ENCODE measurements at places on chromosomes 3 and 15.

GRCh38 chr3:134766290-134766689 lies 28.8 kb upstream of the EPHB1 start:
- no peak for DNase-seq

- no peak for DNase-seq
Measured at GRCh38 chr3:50202353-50203112, 2.5 kb upstream of the SLC38A3 start.

GRCh38 chr3:46057716-46058115 lies 30.4 kb upstream of the XCR1 start:
- DNase-seq: no peak

GRCh38 chr15:70348581-70349344 lies 251.0 kb upstream of the TLE3 start:
- DNase-seq: peak; percentile 59

GRCh38 chr3:78434801-78435200 lies 1333.0 kb downstream of the ROBO1 start:
- no peak for DNase-seq

DNA sequence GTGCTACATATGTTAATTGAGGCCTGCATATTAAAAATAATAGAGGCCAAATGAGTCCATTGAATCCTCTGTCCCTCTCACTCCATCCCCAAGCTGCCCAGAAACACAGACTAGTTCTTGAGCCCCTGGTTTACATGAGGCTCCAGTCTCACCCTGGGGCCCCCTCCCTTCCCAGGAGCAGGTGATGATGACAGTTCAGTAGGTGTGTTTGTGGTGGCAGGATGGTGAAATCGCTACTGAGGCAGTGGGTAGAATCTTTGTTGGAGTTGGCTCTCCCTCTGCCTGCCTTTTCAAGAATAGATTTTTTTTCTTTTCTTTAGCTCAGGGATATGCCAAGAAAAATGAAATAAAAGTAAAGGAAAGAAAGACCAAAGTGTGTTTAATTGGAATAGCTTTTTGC lies 288.7 kb downstream of the EPHB1 start:
- DNase-seq: no peak

DNA sequence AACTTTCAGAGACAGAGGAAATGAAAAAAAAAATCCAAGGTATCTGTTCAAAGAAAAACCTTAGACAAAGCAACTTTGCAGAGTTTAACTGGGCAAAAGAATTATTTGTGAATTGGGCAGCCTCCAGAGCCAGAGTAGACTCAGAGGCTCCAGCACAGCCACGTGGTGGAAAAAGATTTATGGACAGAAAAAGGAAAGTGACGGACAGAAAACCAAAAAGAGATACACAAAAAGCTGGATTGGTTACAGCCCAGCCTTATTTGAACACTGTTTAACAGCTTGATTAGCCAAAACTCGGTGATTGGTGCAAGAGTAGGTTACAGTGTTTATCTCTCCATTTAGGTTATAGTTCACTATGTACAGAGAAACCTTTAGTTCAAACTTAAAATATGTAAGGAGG lies 23.7 kb upstream of the GPD1L start:
- DNase-seq: no peak

DNA sequence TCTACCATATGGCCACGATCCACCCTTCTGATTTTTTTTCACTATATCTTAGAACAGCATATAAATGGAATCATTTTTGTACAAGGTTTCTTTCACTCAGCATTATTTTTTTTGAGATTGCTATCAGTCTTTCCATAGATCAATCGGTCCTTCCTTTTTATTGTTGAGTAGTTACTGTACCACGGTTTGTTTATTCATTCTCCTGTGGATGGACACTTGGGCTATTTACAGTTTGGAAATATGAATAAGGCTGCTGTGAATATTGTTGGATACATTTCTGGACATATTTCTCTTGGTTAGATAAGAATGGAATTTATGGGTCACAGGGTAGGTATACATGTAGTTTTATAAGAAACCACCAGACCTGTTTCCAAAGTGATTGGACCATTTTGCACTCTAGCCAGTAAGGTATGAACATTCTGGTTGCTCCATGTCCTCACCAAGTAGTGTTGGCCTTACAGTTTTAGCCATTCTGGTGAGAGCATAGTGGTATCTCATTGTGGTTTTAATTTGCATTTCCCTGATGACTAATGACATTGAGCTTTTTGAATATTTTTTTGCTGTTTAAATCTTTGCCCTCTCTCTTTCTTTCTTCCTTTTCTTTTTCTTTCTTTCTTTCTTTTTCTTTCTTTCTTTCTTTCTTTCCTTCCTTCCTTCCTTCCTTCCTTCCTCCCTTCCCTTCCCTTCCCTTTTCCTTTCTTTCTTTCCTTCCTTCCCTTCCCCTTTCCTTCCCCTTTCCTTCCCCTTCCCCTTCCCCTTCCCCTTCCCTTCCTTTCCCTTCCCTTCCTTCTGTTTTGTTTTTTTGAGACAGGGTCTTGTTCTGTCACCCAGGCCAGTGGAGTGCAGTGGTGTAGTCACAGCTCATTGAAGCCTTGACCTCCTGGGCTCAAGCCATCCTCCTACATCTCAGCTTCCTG lies 49.2 kb downstream of the LRRK1 start:
- DNase-seq: no peak

DNA sequence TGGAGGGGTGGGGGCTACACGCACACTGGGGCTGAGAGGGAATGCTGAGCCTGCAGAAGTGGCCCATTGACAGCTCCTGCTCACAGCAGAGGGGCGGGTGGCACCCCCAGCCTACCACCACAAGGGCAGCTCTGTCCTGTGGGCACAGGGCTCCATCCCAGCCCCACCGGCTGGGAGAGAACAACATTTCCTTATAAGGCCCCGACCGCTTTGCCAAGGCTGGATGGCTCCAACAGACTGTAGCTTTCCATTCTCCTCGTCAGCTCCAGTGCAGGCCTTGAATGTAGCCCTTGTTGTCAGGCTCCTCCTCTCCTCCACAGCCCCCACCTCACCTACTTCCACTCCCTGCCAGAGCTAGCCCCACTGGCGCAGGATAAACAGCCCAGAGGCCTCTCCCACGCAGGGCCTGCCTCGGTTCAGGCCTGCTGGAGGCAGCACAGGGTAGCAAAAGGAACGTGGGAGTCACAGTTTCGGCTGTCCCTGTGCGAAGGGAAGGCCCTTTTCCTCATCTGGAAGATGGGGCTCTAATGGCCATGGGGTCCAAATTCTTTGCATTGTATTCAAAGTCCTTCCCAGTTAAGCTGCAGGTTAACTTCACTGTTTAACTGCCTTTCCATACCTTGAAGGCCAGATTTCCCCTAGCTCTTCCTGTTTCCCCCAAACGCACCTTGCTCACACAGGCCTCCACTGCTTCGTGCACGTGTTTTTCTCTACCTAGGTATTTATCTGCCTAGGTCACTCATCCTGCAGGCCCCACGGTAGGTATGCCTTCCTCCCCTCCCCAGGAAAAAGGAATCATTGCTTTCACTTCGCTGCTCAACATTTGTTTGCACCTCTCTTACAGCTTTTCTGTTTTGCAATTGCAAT lies 101.6 kb upstream of the LPP start:
- DNase-seq: peak; percentile 22

- no peak for DNase-seq
Measured at GRCh38 chr3:11457135-11457534, 184.9 kb downstream of the ATG7 start.

DNA sequence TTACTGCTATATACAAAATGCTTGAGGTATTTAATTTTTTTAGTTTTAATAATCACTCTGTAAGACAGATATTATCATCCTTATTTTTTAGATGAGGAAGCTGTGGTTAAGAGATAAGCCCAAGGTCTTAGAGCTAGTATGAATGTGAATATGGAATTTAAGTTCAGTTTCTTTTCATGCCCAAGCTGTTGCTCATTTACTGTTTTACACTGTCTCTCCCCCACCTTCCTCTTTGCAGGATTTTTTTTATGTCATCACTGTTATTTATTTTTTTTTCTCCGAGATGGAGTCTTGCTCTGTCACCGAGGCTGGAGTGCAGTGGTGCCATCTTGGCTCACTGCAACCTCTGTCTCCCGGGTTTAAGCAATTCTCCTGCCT lies 22.5 kb downstream of the MAP2K5 start:
- DNase-seq: no peak

- DNase-seq: no peak
Measured at GRCh38 chr15:33007303-33007855, 187.1 kb downstream of the FMN1 start.

- no peak for DNase-seq
Measured at GRCh38 chr3:194817592-194817930, 131.9 kb downstream of the FAM43A start.

- DNase-seq: no peak
Measured at GRCh38 chr3:52095990-52096775, 39.8 kb upstream of the DUSP7 start.

GRCh38 chr3:101102678-101103296 lies 109.6 kb upstream of the ABI3BP start:
- DNase-seq: no peak

- no peak for DNase-seq
Measured at GRCh38 chr3:185739264-185739701, 85.6 kb downstream of the IGF2BP2 start.

- no peak for DNase-seq
Measured at GRCh38 chr3:23580096-23580713, 225.6 kb upstream of the UBE2E1 start.

- peak; percentile 59 for DNase-seq
Measured at GRCh38 chr3:57544181-57545125, at the start of gene DNAH12. TSS of gene DNAH12 (minus strand) at chr3:57544344. CDS start at chr3:57542870, 1,474 bp downstream.

DNA sequence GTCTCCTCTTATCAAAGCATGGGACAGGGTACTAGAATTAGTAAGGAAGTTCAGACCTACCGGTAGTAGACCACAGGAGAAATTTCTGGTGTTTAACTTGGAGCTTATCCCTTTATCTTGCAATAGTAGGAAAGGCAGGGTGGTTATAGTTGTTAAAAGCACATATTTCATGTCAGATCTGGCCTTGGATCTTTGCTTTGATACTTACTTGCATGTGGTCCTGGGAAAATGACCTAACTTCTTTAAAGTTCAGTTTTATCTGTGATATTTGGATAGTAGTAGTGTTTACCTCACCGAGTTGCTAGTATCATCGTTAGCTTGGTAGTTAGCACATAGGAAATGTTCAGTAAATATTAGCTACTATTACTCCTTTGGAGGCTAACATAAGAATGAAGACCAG lies 15.4 kb downstream of the EXOG start:
- DNase-seq: no peak

- no peak for DNase-seq
Measured at GRCh38 chr3:108352176-108352575, 55.8 kb downstream of the HHLA2 start.

DNA sequence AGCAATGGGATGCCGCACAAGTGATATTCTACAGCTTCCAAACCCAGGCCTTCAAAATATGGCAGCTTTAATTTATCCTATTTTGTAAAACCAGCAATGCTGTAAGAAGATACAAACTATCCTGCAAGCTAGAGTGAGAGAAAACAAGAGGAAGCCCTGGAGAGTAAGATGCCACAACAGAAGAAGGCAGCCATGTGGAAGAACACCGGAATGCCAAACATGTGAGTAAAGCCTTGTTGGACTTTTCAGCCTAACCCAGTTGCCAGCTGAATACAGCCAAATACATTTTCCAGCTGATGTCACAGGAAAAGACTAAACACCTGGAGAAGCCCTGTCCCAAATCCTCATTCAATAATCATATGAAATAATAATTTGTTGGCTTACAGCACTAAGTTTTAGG lies 1115.1 kb upstream of the CADM2 start:
- no peak for DNase-seq

GRCh38 chr3:13597661-13598060 lies 48.7 kb downstream of the FBLN2 start:
- DNase-seq: no peak

GRCh38 chr3:172751175-172751704 lies 714 bp downstream of the ECT2 start:
- DNase-seq: peak; percentile 54
